Caki2 (cell line): ENCODE measurements at places on chromosomes 1 and 21. TPM values are rescaled to one million over a fixed set of nuclear protein-coding genes. Genes with fewer than 3 reads are reported as not detected.

DNA sequence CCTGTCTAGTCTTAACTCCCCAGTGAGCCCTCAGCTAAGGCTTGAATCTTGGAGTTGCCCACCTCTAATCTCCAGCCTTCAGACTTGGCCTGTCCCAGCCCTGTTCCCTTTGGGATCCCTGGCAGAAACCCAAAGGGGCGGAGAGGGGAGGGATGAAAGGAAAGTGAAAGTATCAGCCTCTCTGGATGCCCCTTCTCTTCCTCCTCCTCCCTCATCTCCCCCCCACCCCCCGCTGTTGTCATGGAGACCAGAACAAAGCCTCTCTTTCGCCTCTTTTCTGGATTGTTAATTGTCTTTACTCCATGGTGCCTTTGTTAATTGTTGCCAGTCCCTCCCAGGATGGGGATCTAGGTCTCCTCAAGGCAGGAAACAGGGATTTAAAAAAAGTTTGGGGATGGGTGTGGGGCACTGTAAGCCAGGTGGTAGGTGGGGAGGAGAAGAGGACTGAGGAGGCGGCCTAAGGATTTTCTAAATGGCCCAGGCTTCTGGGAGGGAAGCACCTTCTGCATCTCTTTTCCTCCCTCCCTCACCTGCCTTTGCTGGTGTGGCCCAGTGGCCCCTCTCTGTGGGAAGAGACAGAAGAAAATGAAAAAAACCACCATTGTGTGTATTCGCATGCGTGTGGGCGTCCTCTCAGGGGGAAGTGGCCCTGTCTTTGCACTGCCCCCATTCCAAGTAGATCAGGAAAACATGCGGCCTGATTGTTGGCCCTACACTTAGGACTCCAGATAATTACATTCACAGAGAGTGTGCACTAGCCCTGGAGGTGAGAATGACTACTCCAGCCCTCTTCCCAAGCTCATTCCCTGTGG is 7.5 kb upstream of the SOX13 start:
- peak; percentile 20 for DNase-seq

The HLX gene
- 4.8 and 5.0 TPM in 2 replicates for total RNA-seq

DNA sequence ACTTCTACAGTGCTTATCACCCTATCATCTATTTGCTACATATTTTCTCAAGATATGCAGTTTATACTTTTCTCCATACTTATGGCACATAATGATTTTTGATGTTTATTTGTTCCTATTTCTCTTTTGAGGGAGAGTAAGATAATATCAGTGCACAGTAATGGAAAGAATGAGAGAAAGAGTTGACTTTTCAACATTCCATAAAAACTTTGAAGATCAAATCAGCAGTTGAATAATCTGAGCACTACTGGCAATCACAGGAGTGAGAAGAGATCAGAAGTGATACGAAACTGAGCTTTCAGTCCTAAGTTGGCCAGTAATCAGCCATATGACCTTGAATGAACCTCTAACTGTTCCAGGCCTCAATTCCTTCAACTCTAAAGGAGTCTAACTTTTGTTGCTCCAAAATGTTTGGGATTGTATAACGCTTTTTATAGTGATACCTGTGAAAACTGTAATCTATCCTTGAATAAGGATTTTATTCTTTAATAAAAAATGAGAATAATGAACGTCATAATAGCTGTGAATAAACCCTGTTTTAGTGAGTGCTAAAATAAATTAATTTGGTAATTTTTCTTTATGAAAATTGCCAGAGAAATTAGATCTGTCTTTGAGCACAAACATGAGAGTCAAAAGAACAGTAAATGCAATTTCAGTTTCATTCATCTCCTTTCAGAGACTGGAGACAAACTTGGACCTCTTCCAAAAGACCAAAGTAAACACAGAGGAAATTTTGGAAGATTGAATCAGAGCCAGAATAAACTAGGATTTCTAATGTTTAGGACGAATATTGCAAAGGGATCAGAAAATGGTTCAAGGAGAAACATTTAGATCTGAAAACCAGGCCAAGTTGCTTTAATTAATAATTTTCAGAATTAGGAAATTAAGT is 309.9 kb downstream of the ADGRL2 start:
- DNase-seq, result no peak

DNA sequence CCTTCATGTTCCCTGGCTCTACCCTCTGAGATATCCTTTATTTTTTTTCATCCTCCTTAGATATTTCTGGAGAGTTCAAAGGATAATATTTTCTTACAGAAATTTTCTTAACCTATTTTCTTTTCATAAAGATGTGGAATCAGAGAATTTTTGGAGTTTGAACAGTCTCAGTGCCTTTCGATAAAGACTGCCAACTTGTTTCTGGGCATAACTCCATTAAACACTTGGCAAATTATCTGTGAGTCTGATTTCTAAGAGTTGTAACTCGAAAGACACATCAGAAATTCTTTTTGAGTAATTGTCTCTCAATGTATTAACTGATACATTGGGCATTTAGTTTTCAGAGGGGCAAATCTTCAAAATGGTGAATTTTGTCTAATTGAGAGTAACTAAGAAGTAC is 1255.6 kb downstream of the NCAM2 start:
- DNase-seq, result no peak

DNA sequence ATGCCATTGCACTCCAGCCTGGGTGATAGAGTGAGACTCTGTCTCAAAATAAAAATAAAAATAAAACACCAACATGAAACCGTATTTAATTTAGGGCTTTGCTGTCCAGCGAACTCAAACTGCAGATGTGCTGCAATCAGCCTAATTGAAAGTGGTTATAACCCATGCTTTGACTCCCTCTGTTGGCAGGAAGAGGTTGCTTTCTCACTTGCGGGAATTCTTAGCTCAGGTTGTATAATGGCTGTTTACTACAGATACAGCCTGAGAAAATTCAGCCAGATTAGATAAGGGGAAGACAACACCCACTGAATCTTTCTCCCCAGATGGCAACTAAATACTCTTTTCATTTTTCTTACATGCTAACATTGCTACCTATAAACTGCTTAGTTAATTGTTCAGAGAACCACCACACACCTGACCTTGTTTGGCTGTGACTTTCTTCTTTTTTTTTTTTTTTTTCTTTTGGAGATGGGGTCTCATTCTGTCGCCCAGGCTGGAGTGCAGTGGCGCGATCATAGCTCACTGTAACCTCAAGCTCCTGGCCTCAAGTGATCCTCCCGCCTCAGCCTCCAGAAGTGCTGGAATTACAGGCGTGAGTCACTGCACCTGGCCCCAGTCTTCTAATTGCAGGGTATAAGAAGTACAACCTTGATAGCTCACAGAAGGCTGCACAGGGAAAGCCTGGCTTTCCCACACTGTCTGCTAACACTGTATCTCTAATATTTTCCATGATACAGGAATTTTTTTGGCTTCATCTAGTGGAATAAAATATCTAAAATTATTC is 34.6 kb downstream of the DNTTIP2 start:
- peak; percentile 44 for DNase-seq
